ENCODE measurements at places on chromosomes 1 and 21.

GRCh38 chr1:150309758-150310508 lies 11.4 kb upstream of the PRPF3 start:
- DNase-seq, result no peak

DNA sequence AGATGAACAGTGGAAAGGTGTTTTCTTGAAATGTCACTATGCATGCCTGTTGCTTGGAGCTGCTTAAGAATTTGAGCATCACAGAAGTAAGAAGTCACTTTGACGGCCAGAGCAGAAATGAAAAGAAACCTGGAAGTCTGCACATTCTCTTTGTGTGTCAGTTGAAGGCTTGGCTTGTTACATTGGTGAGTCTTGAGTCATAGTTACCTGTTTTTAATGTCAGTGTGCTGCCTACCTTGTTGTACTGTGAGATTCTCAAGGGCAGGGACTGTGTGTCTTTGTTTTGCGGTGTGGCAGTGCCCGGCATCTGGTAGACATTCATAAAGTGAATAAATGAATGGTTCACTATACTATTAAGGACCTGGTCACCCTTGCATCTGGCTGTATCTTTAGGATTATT lies 9.9 kb downstream of the OTUD3 start:
- DNase-seq, result no peak

DNA sequence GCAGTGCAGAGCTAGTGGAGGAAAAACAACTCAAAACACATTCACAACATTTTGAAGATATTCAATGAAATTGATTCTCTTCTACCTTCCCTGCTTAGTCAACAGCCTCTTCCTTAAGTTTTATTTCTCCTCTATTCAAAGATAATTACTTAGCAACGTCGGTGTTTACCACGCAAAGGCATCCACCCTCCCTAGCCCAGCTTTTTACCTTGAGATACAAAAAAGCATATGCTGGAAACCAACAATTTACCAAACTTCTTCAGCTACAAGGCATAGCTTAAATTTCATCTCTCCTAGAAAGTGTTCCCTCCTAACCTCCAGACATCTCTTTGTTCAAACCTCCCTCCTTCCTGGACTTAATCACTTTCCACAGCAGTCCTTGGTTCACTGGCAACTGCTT lies 102.8 kb upstream of the SOD1 start:
- DNase-seq, result no peak

DNA sequence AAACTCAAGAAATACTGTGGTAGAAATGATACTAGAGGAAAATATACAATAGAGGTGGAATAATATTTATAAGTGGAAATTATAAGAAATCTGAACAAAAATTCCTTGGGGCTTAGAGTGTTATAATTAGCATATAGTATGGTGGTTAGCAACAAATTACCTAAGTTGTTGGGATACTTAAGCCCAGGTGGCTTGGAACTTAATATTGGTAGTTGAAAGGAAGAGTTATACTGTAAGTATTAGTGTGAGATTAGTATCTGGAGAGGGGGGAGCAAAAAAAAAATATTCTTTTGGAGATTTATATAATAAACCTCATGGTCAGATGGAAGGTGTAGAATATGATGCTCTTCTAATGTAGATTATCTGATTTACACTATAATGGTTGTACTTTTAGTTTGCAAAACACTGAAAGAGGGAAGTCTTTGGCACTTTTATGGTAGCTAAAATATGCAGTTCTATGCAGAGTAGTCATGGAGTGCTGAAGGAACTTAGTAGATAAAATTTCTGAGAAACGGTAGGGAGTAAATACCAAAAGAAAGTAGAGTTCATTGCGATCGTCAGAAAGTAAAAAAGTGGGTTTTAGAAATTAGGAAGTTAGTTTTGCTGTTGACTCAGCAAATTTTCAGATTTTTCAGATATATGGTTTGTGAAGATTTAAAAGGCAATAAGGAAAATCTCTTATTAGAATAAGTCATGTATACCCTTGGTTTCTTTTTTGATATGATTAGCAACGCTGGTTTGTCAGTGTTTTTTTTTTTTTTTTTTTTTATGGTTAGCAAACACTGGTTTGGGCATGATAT lies 45.7 kb downstream of the MTF2 start:
- DNase-seq, result no peak

DNA sequence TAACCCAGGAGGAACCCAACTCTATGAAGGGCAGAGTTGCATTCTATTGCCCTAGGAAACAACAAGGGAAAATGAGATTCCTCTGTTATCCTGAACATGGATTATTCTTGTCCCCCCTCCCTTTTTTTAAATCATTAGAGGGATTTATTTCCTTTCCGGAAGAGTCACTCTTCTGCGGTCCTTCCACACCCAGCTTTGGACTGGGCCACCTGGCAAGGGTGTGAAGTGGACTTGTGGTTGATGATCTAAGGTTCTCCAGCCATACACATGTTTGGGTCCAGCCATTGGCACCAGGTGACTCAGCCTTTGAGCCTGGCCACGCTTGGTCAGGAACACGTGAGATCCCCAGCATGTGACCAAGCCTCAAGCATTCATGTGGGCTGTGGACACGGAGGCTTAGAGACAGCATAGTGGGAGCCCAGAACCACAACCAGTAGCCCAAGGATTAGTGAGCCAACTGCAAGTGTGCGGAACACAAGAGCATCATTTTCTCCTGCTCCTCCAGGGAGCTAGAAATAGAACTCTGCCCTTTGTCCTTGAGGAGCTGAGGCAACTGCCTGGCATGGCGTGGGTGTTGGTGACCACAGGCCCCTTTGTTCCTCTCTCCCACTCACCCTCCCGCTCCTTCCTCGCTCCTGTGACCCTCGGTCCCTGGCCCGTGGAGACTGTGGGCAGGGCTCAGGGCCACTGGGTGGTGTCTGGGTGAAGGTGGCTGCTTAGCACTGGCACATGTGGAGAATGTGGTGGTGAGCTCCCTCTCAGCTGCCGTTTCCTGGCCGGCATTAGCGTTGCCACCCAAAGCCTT lies 50.1 kb downstream of the NENF start:
- DNase-seq, result no peak

- peak; percentile 69 for DNase-seq
These were observed 65.5 kb downstream of the UBE2U start for GRCh38 chr1:64268653-64269557.

GRCh38 chr1:33878392-33878791 lies 14.5 kb downstream of the HMGB4 start:
- DNase-seq, result no peak

- DNase-seq, result no peak
These were observed 27.4 kb upstream of the FOXD3 start for GRCh38 chr1:63294803-63295594.

DNA sequence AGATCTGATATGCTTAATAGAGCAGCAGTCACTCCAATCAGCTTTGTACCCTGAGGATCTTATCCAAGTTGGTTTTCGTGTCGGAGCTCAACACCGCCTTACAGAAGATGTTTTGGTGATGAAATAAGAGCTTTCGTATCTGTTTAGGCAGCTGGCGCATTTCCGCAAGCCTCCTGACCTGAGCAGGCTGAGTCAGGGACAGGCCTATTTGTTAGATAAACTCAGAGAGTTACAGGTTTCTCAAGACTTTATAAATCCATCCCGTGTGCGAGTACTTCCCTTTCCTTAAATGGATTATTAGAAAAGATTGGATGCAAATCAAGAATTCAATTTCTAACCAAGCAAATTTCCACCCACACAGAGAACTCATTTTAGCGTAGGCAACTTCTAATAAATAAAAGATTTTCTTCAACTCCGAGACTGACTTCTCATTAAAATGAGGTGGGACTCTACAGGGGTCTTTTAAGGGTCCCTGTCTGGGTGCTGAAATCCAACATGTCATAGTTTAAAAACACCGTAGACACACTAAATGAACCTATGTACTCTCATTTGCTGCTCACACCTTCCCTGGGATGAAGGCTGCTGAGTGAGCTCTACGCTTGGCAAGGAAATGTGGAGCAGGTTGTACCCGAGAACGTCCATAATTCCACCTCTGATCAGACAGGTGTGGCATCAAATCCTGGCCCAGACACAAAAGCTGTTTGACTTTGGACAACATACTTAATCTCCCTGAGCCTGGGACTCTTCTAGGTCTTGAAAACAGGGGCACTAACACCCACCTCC lies 106.9 kb upstream of the F3 start:
- no peak for DNase-seq

- no peak for DNase-seq
These were observed 4.8 kb upstream of the RPE65 start for GRCh38 chr1:68454534-68454933.

DNA sequence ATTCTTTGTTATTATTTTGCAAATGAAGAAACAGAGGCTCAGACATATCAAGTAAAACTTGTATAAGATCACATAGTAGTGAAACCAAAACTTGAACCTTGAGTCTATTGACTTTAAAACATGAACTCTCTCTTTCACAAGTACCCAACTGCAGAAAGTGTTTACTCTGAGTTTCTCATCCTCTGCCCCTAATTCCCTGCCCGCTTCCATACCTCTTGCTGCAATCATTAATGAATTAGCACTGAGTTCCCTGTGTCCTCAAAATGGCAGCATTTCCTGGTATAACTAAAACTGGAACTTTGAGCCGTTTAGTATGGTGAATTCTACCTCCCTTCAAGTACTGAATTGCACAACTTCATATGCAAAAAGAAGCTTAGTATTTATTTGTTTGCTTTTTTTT lies 147.7 kb upstream of the DNAH14 start:
- DNase-seq, result no peak

DNA sequence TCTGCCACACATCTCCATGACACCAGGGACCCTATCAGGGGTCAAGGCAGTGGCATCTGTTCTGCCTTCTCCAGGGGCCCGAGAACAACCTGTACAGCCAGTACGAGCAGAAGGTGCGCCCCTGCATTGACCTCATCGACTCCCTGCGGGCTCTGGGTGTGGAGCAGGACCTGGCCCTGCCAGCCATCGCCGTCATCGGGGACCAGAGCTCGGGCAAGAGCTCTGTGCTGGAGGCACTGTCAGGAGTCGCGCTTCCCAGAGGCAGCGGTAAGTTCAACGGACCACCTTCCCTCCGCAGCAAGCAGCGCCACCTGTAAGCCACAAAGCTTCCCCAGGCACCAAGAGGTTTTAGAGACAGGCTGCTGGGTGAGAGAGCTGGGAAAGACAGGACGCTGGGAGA lies 15.9 kb downstream of the MX2 start:
- no peak for DNase-seq

GRCh38 chr1:172351754-172352161 lies 68.7 kb upstream of the C1orf105 start:
- DNase-seq, result no peak

DNA sequence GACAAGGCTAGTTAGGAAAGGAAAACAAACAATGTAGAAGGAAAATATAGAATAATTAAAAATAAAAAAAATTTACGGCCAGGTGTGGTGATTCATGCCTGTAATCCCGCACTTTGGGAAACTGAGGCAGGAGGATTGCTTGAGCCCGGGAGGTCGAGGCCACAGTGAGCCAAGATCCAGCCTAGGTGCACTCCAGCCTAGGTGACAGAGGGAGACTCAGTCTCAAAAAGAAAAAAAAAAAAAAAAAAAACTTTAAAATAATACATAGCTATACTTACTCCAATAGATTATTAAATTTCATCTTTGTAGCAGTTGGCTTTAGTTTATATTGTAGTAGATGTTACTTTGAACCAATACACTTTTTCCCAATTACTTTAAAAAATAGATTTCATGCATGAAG lies 32.0 kb downstream of the LIN9 start:
- no peak for DNase-seq

DNA sequence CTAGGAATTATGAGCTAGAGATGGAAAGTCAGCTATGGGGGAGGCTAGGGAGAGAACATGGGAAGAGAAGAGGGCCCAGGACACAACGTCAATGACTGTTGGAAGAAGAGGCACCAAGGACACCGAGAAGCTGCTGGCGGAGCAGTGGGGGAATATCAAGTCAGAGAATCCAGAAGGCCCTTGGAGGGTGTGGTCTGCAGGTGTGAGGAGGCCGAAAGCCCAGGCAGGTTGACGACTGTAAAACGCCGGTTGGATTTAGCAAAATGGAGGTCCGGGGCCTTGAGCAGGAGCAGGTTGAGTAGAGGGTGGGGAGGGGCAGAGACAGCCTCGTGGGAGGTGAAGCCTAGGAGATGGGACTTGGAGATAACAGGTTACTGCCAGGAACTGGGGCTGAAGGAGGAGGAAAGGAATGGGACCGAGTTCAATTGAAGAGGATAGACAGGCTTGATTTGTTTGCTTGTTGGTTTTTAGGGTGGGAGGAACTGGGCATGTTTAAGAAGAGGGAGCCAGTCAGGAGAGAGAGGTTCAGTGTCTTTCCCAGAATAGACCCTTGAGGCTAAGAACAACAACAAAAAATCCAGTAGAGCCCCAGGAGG lies 35.1 kb downstream of the EDN2 start:
- DNase-seq, result no peak

GRCh38 chr1:30806381-30807317 lies 49.1 kb upstream of the LAPTM5 start:
- no peak for DNase-seq

- no peak for DNase-seq
These were observed 212.4 kb downstream of the FOXD2 start for GRCh38 chr1:47650205-47650604.

GRCh38 chr1:190049314-190049713 lies 428.4 kb downstream of the BRINP3 start:
- DNase-seq, result no peak

DNA sequence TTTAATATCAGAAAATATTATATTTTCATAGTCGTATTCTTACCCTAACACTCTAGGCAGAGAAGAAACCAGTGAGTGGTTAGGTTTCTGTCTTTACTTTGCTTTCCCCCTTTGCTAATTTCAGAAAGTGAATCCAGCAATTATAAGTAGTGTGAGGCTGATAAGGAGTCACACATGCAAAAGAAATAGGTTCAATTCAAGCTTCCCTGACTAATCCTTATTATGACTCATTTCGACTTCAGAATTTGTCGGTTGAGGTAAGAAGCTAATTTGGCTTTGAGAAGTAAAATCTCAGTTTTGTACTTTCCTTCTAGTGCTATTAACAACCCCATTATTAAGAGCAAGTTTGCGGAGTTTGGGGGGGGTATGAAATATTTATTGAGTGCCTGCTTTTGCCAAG lies 22.4 kb downstream of the ESRRG start:
- DNase-seq, result no peak

DNA sequence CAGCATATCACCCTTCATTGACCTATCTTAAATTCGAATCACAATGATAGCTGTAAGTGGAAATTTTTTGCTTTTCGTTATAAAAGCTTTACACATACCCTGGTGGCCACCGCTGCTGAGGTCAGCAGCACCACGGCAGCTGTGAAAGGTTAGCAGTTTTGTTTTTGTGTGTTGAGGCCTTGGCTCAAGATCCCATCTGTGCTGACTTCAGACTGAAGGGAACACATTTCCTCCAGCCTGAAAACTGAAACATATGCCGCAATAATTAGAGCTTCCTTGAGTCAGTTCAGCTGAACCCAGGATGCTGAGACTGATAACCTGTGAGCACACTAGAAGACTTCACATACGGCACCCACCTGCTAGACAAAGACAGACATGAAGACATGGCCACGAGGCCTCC lies 103.0 kb downstream of the SMYD3 start:
- DNase-seq, result no peak

DNA sequence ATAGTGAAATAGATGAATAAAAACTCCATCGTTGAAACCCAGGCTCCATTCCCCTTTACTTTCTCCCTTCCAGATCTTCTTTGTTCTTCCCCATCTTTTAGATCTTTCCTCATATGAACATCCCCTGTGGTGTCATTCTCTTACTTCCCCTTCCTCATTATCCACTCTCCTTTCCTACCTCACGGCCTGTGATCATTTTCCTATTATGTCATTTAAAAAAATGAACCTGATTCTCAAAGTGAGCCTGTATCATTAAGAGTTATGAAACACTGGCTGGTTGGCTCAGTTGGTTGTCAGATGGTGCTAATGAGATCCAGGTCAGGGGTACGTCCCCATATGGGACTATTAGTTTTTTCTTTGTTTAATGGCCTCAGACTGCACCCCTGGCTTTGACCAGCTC lies 38.3 kb downstream of the TCEANC2 start:
- no peak for DNase-seq
